ENCODE measurements at places on chromosomes 5 and 9.

GRCh38 chr5:53256746-53257145, 147.2 kb upstream of the MOCS2 start:
- no peak for DNase-seq

- no peak for DNase-seq
These were observed 58.0 kb downstream of the GPR21 start for GRCh38 chr9:123091459-123091858.

- no peak for DNase-seq
These were observed 104.1 kb downstream of the GABRB2 start for GRCh38 chr5:161442471-161442870.

DNA sequence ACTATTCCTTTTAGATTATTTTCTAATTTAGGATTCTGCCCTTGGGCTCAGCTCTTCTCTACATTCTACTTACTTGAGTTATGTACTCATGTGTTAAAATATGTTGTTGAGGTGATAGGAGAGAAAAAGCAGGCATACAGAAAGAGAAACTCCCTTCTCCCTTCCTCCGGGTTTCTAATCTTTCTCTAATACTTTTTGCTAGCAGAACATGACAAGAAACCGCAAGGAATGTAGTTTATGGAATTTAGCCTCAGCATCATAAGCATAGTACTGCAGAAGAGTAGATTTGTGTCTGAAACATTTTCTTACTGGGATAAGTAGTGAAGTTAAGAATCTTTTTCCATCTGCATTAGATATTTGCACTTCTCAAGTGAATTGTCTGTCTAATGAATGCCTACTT, 139.5 kb upstream of the CYLC2 start:
- DNase-seq, result no peak

GRCh38 chr5:139148306-139148705, 49.9 kb downstream of the SIL1 start:
- DNase-seq, result no peak

DNA sequence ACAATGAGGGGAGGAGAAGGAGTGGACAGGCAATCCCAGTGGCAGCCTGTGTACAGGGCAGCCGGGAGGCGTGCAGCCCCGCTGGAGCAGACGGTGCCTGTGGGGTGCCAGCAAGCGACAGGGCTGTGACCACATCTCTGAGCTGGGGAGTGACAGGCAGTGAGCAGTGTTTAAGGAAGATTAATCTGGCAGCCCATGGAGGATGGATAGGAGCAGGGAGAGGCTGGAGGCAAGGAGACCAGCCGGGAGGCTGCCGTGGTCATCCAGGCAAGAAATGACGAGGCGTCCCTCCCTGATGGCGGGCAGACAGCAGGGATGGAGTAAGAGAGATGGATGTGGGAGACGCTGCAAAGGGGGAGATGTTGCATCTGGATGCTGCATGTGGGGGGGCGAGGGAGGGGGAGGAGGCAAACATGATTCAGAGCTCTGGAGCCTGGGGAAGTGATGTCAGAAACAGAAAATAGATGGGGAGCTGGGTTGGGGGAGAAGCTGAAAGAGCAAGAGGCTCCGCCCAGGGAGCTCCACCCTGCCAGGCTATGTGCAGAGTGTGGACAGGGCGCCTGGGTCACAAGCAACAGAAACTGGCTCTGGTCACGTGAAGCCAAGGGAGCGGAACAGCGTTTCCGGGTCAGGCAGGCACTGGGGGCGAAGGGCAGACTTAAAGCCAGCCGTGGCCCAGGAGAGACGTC, 12.6 kb downstream of the UNC5A start:
- no peak for DNase-seq

- no peak for DNase-seq
These were observed 70.7 kb upstream of the IL33 start for GRCh38 chr9:6144947-6145346.

DNA sequence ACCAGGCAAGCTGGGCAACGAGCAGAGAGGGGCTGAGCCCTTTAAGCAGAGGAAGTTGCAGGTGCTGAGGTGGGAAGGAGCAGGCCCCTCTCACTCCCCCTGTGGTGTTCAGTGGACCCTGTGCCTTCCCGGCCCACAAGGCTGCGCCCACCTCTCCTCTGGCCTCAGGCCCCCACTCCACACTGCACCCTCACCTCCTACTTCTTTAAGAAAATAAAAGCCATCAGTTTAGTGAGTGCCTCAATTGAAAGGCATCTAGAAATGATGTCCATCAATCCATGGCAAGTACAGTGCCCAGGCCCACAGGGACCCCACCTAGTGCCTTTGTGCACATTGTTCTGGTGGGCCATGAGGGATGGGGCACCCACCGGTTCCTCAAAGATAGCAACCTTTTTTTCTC, 158.0 kb downstream of the PAX5 start:
- no peak for DNase-seq

- peak; percentile 44 for DNase-seq
These were observed 183.0 kb downstream of the RGS3 start for GRCh38 chr9:113646491-113646890.

DNA sequence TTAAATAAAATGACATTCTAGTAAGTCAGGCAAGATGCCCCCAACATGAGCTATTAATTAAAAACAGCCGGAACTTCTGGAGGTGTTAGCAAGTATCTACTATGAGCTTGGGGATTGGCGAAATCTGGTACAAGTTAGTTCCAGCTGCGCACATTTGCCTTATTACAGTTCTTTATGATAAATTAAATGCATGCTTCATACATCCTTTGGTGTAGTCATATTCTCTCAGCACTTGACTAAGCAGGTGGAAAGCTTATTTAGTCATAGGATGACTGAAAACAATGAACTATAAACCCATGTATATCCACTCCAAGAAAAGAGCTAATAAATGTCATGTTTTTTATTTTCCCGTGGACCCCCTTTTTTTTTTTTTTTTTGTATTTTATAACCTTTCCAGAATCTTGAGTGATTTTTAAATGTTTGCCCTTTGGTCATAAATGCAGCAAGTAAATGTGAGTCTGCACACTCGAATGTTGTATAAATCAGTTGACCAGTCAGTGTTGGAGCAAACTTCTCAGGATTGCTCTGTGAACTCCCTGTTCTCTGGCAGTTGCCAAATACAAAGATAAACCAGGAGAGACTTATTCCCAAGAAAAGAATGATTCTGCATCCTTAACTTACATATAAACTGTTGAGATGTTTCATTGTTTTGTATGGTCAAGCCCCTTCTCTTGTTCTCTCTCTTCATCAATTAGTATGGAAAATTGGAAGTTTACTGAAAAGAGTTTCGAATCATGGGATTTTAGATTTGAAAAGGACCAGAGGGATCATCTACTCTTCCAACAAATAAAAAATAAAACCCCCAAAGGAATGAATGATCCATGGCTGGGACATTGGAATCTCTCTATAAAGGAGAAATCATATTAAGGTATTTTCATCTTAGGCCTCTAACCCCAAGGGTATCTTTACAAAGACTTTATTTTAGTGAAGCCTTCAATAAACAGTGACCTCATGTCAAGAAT, 38.3 kb downstream of the PIK3R1 start:
- no peak for DNase-seq

- DNase-seq, result no peak
These were observed 205.6 kb upstream of the DMRTA1 start for GRCh38 chr9:22241024-22241423.

GRCh38 chr5:174320051-174320450, 274.5 kb downstream of the NSG2 start:
- no peak for DNase-seq

GRCh38 chr5:68071736-68072135, 143.8 kb upstream of the PIK3R1 start:
- no peak for DNase-seq

DNA sequence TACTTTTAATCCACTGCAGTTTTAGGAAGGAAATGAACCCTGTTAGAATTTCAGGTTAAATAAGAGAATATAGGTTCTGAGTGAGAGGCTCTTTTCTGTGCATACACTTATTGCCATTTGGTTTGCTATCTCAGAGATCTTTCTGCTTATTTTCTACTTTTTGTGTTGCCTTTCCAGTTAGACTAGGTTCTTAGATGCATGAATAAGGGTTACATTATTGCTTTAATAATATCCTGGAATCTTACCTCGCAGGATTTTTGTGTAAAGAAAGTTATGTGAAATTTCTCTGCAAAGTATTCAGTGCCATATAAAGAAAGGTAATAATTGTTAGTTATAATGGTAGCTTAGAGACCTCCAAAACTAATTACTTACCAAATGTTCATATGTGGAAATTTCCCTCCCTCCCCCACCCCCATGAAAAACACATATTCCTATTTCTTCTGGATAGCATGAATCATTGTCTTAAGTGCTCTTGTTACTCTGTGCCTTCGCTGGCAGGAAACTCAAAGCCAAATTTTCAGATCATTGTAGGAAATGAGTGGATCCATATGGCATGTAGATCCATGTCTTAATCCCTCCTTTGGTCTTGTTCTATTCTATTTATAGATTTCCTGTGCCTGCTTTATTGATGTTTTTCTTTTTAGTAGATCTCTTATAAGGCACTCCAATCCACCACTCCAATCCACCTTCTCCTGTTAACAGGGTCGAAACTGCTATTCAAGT, 2.7 kb upstream of the APBA1 start:
- no peak for DNase-seq

DNA sequence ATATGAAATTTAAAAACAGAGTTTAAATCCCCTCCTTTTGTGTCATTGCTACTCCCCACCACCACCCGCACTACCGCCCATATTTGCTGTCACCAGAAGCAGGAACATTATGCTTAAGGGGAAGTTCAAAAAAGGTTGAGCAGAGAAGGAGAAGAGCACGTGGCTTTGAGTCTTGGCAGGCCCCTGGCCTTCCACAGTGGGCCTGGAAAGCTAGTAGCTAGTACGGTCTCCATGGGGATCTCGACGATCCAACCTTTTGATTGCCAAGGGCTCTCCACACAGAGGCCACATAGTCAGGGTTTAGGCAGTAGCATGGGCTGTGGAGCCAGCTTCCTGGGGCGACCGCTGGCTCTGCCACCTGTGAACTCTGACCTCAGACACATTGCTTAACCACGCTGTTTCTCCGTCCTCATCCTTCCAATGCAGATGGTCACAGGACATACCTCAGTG, 90.1 kb downstream of the GOLPH3 start:
- DNase-seq, result no peak

- DNase-seq, result no peak
These were observed 52.9 kb downstream of the C9orf50 start for GRCh38 chr9:129567842-129568559.

- no peak for DNase-seq
These were observed 800 bp upstream of the KCNN2 start for GRCh38 chr5:114360816-114361723.

- no peak for DNase-seq
These were observed 933.4 kb upstream of the PTPRD start for GRCh38 chr9:11546231-11546630.

DNA sequence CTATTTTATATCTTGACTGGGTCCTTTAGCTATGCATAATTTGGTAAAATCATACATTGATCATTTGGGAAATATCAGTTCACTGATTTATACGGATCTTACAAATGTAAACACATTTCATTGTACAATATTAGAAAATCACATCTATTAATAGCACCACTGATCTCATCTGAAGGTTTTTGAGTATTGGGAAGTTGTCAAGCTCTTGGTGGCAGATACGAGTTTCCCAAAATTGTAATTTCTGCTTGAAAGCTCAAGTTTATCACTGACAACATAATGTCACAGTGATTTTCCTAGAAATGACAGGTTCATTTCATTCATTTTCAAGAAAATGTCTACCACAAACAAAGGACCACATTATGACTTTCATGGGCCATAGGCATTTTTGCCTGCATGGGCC, 3.0 kb upstream of the MACROH2A1 start:
- DNase-seq, result no peak

DNA sequence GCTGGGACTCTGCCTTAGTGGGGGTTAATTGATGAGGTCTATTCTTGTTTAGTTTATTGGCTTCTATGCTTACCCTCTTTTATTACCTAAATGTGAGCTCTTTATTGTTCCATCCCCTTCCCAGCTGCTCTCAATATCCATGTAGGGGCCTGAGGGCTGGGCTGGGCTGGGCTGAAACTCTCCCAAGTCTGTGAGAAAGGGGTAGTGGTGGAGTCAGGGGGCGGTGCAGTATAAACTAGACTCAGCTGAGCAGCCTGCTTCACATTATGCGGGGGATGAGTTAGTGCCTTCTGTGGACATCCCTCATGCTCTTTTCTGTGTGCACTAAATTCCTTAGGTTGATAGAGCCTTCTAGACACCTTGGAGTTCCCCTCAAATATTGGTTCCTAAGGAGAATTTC, 451.8 kb upstream of the PTGER4 start:
- DNase-seq, result no peak

DNA sequence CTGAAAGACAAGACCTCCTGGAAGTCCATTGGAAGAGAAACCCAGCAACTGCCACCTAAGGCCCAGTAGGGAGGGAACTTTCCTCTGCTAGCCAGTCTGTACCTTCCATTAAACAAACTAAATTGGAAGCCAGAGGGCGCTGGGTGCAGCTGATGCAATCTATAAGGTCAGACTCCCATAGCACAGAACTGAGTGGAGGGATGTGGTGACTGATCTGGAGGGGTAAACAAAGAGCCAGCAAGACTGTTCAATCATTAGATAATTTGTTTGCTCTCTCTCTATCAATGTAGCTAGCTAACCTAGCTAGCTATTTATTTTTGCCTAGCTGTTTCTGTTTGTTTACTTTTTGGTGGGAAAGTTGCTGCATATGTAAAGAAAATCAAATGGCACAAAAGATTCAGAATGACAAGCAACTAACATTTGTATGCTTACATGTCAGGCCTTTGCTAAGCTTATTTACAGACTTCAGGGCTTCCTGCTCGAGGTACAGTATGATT, 291.8 kb upstream of the DAB2 start:
- no peak for DNase-seq

DNA sequence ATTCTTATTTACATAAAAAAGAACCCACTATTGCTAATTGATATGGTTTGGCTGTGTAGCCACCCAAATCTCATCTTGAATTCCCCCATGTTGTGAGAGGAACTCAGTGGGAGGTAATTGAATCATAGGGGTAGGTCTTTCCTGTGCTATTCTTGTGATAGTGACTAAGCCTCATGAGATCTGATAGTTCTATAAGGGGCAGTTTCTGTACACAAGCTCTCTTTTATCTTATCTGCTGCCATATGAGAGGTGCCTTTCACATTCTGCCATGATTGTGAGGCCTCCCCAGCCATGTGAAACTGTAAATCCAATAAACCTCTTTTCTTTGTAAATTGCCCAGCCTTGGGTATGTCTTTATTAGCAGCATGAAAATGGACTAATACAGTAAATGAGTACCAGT, 58.2 kb upstream of the PRR16 start:
- DNase-seq, result no peak

Data from sciatic nerve (tissue), 2 donors.